ENCODE measurements at places on chromosomes 13 and 19. TPM values are rescaled to one million over a fixed set of nuclear protein-coding genes. Genes with fewer than 3 reads are reported as not detected.

GRCh38 chr19:18298601-18299000 is 17.2 kb upstream of the JUND start:
- no peak for DNase-seq

DNA sequence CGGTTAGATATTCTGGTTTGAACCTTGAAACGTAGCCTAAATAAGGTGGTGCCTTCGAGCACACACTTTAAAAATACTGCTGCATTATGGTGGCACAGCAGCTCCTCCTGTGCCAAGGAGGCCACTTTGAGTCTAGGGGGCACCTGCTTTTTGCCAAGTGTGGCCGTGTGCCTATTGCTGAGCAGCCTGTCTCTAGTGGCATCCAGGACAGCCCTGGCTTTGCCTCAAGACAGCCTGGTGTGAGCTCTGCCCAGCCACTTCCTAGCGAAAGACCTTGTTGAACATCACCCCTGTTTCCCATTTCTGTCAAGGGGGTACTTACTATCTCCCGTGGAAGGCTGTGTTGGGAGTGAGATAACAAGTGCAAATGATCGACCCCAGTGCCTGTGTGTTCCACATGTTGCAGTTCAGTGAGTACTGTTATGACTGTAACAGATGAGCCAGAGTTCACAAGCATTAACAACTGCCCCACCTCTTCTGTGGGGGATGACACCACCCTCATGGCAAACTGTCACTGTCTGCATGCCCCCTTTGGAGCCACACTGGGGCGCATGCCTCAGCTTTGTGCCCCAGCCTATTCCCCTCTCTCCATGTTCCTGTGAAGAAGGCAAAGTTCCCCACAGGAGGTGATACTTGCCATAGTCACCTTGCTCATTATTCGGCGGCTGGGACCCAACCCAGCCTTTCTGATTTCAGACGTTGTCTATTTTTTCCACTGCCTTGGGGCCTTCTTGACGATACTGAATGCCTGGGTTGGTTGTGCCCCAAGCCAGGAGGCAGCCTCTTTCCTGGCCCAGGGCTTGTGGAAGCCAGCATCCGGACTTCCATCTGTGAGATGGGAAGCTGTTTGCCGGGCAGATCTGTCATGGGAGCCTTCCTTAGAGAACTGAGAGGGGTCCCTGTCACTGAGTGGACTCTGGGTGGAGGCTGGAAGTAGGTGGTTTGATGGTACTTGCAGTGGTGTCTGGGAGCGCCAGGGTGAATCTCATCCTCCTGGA is 5.4 kb downstream of the GATAD2A start:
- no peak for DNase-seq

The SERTM1 gene
- total RNA-seq: 1.3 TPM

- no peak for DNase-seq
These were observed 389.2 kb downstream of the EFNB2 start for GRCh38 chr13:106145997-106146864.

DNA sequence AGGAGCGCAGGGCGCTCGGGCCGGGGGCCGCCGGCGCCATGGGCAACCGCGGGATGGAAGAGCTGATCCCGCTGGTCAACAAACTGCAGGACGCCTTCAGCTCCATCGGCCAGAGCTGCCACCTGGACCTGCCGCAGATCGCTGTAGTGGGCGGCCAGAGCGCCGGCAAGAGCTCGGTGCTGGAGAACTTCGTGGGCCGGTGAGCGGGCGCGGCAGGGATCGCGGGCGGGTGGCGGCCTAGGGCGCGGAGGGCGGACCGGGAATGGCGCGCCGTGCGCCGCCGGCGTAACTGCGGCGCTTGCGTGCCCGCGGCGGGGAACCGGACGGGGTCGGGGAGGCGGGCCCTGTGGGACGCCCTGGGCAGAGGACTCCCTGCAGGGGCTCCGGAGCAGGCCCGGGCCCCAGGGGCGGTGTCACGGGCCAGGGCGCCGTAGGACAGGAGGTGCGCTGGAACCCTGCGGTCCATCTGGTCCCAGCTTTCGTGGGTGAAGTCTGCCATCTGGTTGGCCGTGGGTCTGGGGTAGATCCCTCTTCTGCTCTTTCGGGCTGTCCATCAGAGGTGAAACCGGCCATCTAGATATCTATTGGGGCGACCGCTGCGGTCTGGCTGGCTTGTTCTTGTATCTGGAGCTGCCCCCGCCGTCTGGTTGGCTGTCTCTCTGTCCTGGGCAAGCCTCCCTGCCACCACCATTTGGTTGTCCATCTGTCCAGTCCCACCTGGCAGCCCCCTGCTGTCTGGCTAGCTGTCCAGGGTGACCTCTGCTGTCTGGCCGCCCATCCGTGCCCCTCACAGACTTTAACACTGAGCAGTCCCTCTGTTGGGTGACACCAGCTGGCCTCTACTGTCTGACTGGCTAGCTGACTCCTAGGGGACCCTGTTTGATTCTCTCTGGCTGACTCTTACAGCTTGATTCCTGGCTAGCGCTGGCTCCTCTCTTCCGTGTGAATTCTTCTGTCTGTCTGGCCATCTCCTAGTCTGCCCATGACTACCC is 622 bp downstream of the DNM2 start:
- peak; percentile 38 for DNase-seq

DNA sequence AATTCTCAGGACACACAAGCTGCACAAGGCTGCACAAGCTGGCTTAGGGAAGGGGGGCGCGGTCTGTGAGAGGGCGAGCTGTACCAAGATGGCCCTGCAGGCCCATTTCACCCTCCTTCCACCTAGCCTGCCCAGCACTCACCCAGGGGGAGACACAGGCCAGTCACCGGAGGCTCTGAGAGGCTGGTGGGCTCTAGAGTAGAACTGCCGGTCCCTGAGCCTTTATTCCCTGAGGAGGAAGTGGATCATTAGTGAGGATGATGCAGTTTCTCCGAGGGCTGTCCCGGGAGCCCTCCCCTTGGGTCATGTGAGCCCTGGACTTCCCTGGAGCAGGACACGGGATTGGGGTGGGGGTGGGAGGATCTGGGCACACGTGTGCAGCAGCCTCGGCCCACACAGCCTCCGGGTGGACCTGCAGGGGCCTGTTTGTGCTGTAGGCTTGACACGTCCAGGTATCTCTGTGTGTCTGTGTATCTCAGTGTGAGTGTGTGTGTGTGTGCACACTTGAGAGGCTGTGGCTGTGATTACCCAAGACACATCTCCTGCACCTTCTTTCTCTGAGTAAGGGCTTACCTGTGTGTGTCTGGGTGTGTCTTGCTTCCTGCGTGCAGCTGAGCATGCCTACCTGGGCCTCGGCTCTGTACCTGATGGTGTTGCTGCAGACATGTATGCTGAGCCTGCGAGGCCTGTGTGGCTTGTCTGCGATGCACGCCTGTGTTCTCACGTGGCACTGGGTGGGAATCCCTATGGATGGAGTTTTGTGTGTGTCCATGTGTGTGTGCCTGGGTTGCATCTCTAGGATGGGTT is at the start of gene ACP5:
Gene ACP5 (minus strand): TSS at position 195 of the 807 bp plus-strand sequence. CDS start 328 bp downstream, outside the sequence.
- no peak for DNase-seq

The SERTAD1 gene
- total RNA-seq: 8.6 TPM

The FCER2 gene
- total RNA-seq: 0.48 TPM

- no peak for DNase-seq
These were observed 142.4 kb downstream of the URI1 start for GRCh38 chr19:30084390-30084819.
